ENCODE measurements at places on chromosomes 4 and X. TPM values are rescaled to one million over a fixed set of nuclear protein-coding genes. Genes with fewer than 3 reads are reported as not detected.

NAA11 gene
- polyA plus RNA-seq, result not detected

PASD1 gene
- not detected for polyA plus RNA-seq

STAG2 gene
- 108 TPM for polyA plus RNA-seq

EDA2R gene
- polyA plus RNA-seq, result 0.59 TPM

RIPPLY1 gene
- polyA plus RNA-seq, result 2.6 TPM

SPANXA1 gene
- not detected for polyA plus RNA-seq

TEX13D gene
- not detected for polyA plus RNA-seq

FRMPD4 gene
- polyA plus RNA-seq, result 0.17 TPM

TREX2 gene
- polyA plus RNA-seq, result 0.27 TPM

CSAG2 gene
- not detected for polyA plus RNA-seq

PPEF1 gene
- 0.59 TPM for polyA plus RNA-seq

MAGEE1 gene
- 5.9 TPM for polyA plus RNA-seq

PPP4R3C gene
- not detected for polyA plus RNA-seq

TSPAN7 gene
- 56.7 TPM for polyA plus RNA-seq

PPEF2 gene
- polyA plus RNA-seq, result not detected

ABHD18 gene
- 22.4 TPM for polyA plus RNA-seq

PPBP gene
- 12.0 TPM for polyA plus RNA-seq

SLC39A8 gene
- polyA plus RNA-seq, result 22.1 TPM

HSPA4L gene
- polyA plus RNA-seq, result 10.0 TPM

NAT8L gene
- 7.3 TPM for polyA plus RNA-seq

FHDC1 gene
- 4.3 TPM for polyA plus RNA-seq

SSX1 gene
- not detected for polyA plus RNA-seq

DUX4 gene
- polyA plus RNA-seq, result 0.25 TPM

SSX2B gene
- polyA plus RNA-seq, result 0.17 TPM

ITM2A gene
- polyA plus RNA-seq, result 124 TPM

KIAA1210 gene
- polyA plus RNA-seq, result 1.5 TPM

BGN gene
- polyA plus RNA-seq, result 195 TPM

MCUB gene
- polyA plus RNA-seq, result 8.9 TPM

PCYT1B gene
- polyA plus RNA-seq, result 3.5 TPM

TCEAL8 gene
- 123 TPM for polyA plus RNA-seq

IQSEC2 gene
- 13.5 TPM for polyA plus RNA-seq

NAP1L5 gene
- 11.1 TPM for polyA plus RNA-seq

HSFX4 gene
- polyA plus RNA-seq, result 0.35 TPM

PRDM8 gene
- 2.0 TPM for polyA plus RNA-seq

TMEM128 gene
- 47.8 TPM for polyA plus RNA-seq

RNF212 gene
- polyA plus RNA-seq, result 14.6 TPM

SPANXN4 gene
- not detected for polyA plus RNA-seq

ARHGAP6 gene
- 14.4 TPM for polyA plus RNA-seq

FAM184B gene
- 0.48 TPM for polyA plus RNA-seq

HAND2 gene
- polyA plus RNA-seq, result not detected

PCSK1N gene
- polyA plus RNA-seq, result 22.7 TPM

PRSS12 gene
- polyA plus RNA-seq, result 11.1 TPM

UBE2A gene
- polyA plus RNA-seq, result 86.6 TPM

TAB3 gene
- 26.5 TPM for polyA plus RNA-seq

YY2 gene
- polyA plus RNA-seq, result 2.5 TPM

SUPT20HL2 gene
- 0.07 TPM for polyA plus RNA-seq

FAM53A gene
- polyA plus RNA-seq, result 3.6 TPM

BMPR1B gene
- polyA plus RNA-seq, result 20.4 TPM

CT45A1 gene
- polyA plus RNA-seq, result not detected

TBC1D19 gene
- polyA plus RNA-seq, result 21.7 TPM

TMEM150C gene
- polyA plus RNA-seq, result 26.5 TPM

RENBP gene
- 19.4 TPM for polyA plus RNA-seq

PCDH11X gene
- 0.08 TPM for polyA plus RNA-seq

SPANXN3 gene
- not detected for polyA plus RNA-seq

ITGB1BP2 gene
- polyA plus RNA-seq, result 0.90 TPM

REPS2 gene
- 18.9 TPM for polyA plus RNA-seq

CXCL8 gene
- 0.14 TPM for polyA plus RNA-seq

MTTP gene
- polyA plus RNA-seq, result 12.5 TPM
